Cortex of kidney (tissue), 1 donor: ENCODE measurements at places on chromosomes 3 and 15.

GRCh38 chr3:46184469-46184868 lies 23.6 kb downstream of the CCR1 start:
- DNase-seq = no peak

- no peak for DNase-seq
These were observed 6.0 kb upstream of the SLC28A1 start for GRCh38 chr15:84878504-84878903.

GRCh38 chr15:77067691-77068367 lies 3.1 kb downstream of the TSPAN3 start:
- no peak for DNase-seq

- no peak for DNase-seq
These were observed 92.5 kb downstream of the ADAMTS17 start for GRCh38 chr15:100249096-100249815.

DNA sequence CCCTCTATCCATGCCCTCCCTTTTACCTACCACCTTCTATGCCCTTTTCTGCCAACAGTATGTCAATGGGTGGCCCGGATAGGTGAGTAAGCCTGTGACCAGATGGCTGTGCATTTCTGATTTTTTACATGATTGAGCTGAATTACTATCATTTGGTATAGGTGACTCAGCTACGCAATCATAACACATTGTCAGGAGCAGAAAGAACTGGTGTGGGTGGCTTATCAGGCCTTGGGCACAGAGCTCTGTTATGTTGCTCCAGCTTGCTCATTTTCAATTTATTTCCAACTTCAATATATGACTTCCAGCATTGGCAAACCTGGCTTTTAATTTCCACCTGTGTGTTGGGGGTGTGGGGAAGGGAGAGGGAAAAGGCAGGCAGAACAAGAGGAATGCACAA lies 86.6 kb upstream of the AGBL1 start:
- DNase-seq = no peak

GRCh38 chr3:66362541-66362941 lies 138.3 kb downstream of the LRIG1 start:
- DNase-seq = no peak

DNA sequence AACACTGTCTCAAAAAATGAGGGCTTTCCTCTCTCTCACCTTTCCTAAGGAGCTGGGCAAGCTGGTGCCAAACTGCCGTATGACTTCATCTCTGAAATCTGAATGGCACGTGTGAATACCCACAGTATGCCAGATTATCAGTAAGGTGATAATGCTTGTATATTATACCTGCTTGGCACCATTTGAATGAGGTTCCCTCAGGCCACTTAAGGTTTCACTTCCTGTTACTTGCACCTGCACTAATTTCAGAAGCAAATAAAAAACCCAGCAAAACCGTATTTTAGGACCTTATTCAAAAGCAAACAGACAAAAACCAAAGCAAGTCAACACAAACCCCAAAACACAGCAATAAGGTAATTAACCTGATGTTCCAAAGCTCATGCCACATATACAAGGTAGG lies 19.7 kb downstream of the FOXP1 start:
- no peak for DNase-seq
